ENCODE measurements at places on chromosomes 13 and 19.

- no peak for DNase-seq
Measured at GRCh38 chr13:45932676-45933075, 81.1 kb upstream of the SIAH3 start.

DNA sequence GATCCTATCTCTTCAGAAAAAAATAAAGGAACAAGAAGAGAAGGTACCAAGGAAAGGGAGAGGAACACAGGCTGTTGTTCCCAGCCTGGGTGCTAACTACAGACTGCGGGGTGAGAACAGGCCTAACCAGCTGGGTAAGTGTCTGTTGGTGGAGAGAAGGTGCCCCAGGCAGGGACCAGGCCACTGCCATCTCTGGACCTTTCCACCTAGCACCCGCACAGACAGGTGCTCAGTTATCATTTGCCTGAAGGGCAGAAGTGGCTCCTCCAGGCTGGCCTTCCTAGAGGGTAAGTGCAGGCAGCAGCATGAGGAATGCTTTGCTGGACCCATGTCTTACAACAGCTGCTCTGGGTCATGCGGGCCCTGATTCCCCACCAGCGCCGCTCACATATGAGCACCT is 10.1 kb downstream of the DNMT1 start:
- DNase-seq, result no peak

GRCh38 chr13:86383151-86383550 is 583.9 kb upstream of the SLITRK6 start:
- DNase-seq, result no peak

DNA sequence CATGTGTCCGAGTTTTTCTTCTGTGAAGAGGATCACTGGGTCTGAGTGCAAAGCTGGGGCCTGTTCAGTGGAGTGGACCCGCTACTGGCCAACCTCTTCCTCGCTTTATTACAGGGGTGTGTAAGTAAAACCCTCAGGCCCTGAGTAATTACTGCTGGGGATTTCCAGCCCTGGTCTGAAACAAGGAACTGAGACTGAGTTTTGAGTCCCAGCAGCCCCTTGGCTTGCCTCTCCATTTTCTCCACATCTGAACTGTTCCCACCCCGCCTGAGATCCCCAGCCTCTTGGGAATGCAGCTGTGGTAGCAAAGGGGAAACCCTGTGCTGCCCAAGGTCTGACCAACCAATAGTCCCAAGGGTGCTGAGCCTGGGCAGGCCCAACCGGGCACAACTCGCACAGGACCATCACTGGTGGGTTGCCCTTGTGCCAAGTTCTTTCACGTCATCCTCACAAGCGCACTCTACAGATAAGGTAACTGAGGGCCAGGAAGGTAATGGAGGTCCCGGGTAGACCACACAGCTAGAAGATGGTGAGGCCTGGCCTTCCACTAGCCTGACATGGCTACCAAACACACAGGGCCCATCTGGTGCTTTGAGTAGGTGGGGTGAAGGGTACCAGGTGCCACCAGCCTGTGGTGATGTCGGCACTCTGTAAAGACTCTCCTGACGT is 13.7 kb upstream of the SLC35E1 start:
- DNase-seq, result peak; percentile 34

DNA sequence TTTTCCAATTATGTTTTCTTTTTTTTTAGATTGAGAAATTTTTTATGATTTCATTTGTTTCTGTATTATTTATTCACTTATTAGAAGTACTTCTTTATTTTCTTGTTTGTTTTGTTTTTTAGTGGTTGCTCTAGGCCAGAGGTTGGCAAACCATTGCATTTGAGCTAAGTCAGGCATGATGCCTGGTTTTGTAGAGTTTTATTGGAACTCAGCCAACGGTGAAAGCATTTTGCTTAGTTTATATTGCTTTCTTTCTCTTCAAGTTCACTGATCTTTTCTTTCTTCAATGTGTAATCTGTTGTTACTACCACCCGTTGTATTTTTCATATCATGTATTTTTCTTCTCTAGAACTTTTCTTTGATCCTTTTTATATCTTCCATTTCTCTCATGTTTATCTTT is 19.7 kb downstream of the ZNF567 start:
- DNase-seq, result no peak

DNA sequence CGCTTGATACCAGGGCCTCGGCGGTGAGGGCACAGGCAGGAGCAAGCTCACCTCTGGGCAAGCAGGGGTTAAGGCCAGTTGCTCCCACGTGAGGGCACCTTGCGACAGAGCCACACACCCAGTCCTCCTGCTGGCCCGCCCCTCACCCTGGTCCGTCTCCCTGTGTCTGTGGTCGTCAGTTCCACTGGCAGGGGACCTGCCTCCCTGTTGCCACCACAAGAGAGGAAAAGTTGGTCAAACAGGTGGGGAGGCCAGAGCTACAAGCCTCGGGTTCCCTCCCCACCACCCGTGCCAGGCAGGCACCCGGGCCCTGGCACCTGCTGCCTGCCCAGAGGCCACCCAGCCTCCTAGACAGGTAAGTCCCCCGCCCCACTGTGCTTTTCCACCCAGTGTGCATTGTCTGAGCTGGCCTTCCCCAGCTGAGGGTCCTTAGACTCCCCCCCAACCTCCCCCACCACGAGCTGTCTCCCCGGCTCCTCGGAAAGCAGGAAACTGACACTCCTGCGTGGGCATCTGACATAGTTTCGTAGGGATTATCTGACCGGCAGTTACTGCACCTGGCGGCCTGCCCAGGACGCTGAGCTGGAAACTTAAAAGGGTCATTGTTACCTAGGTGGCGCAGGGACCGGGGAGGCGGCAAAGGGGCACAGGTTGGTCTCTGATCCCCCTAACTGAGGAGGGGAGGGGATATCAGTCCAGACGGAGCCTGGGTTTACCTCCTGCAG is at the start of gene TJP3:
TSS of gene TJP3 (plus strand) at position 178 of the 725 bp plus-strand sequence. CDS start 20,049 bp downstream, outside the sequence.
- DNase-seq, result no peak

All from effector CD4-positive, alpha-beta T cell (primary cell).